T-cell (primary cell): ENCODE measurements at places on chromosomes 12 and 14. TPM values are rescaled to one million over a fixed set of nuclear protein-coding genes. Genes with fewer than 3 reads are reported as not detected.

GRCh38 chr14:105085766-105086165, 20.5 kb upstream of the GPR132 start:
- H3K4me1 ChIP-seq, result peaks cover 4% of the 10 kb centered on the region
- H3K27me3 ChIP-seq, result no peaks in the 10 kb centered on the region
- H3K27ac ChIP-seq, result no peak overlapping the region
- DNase-seq, result no peak

GRCh38 chr14:91098591-91098990, 15.3 kb upstream of the DGLUCY start:
- no peaks in the 10 kb centered on the region for H3K36me3 ChIP-seq
- H3K4me1 ChIP-seq, result no peaks in the 10 kb centered on the region
- no peak overlapping the region for H3K4me3 ChIP-seq

The RFX4 gene
- total RNA-seq, result not detected

The SERPINA6 gene
- not detected for total RNA-seq

DNA sequence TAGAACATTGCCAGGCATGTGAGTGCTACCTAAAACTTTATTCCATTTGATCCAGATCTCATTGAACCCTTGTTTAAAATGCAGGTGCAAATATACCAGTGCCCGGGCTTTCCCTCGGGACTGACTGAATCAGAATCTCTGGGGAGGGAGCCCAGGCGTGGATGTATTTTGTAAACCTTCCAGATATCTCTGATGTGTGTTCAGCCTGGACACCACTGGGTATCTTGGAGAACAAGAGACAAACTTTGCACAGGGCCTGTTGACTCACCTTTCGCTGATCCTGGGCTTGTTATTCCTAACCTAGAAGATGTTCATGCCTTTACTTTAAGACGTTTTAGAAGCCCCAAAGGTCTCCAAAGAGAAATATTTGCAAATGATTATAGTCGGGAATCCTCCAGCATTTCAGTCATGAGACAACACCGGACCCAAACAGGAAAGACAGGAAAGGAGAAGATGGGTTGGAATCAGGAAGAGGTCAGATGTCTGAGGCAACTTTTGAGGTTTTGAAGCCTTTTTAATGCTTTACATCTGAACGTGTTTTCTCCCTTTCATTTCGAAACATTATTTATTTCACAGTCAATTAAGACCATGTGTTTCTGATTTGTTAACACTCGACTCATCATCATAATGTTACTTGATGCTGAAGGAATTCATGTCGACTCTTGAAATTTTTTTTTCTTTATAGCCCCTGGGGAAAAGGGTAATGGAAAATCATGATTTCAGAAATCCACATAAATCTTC, 118.6 kb downstream of the PLXNC1 start:
- no peak for DNase-seq
- H3K27me3 ChIP-seq, result no peaks in the 10 kb centered on the region
- H3K4me3 ChIP-seq, result no peak overlapping the region
- H3K4me1 ChIP-seq, result peaks cover 39% of the 10 kb centered on the region

- H3K4me1 ChIP-seq, result no peaks in the 10 kb centered on the region
- no peaks in the 10 kb centered on the region for H3K36me3 ChIP-seq
- no peak overlapping the region for H3K4me3 ChIP-seq
- no peaks in the 10 kb centered on the region for H3K27me3 ChIP-seq
These were observed 11.8 kb downstream of the ATG14 start for GRCh38 chr14:55399852-55400251.

- no peaks in the 10 kb centered on the region for H3K36me3 ChIP-seq
- H3K27me3 ChIP-seq, result no peaks in the 10 kb centered on the region
- no peak overlapping the region for H3K27ac ChIP-seq
- no peaks in the 10 kb centered on the region for H3K4me1 ChIP-seq
- DNase-seq, result no peak
These were observed 181.0 kb downstream of the IPO8 start for GRCh38 chr12:30514666-30515065.

The LMO3 gene
- total RNA-seq, result 0.36 TPM

GRCh38 chr14:95204705-95205104, 47.4 kb upstream of the DICER1 start:
- no peaks in the 10 kb centered on the region for H3K4me1 ChIP-seq
- H3K36me3 ChIP-seq, result no peaks in the 10 kb centered on the region
- H3K27ac ChIP-seq, result no peak overlapping the region
- no peak overlapping the region for H3K4me3 ChIP-seq
- no peak for DNase-seq

GRCh38 chr14:100748403-100748802, 21.7 kb downstream of the DLK1 start:
- H3K4me1 ChIP-seq, result no peaks in the 10 kb centered on the region
- DNase-seq, result no peak
- H3K27ac ChIP-seq, result no peak overlapping the region
- H3K36me3 ChIP-seq, result no peaks in the 10 kb centered on the region

The CIT gene
- 2.1 TPM for total RNA-seq
